ENCODE measurements at places on chromosomes 5 and 9.

DNA sequence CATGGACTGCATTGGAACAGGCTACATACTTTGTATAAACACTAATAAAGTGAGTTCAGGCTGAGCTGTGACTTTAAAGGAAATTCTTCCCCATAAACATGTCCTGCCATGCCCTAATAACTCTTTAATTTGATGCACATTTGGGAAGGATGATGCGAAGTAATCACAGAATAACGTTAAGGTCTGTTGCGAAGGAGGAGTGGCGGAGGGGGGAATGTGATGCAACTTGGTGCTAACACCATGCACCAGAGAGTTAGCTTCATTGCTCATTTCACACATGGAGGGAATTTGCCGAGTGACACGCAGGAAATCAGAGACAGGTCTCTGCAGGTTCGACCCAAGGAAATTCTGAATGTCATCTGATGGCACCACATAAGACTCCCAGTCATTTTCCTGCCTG is 32.9 kb downstream of the SLIT3 start:
- no peak for DNase-seq

GRCh38 chr9:29332789-29333188 is 1759.5 kb upstream of the C9orf72 start:
- DNase-seq = no peak

DNA sequence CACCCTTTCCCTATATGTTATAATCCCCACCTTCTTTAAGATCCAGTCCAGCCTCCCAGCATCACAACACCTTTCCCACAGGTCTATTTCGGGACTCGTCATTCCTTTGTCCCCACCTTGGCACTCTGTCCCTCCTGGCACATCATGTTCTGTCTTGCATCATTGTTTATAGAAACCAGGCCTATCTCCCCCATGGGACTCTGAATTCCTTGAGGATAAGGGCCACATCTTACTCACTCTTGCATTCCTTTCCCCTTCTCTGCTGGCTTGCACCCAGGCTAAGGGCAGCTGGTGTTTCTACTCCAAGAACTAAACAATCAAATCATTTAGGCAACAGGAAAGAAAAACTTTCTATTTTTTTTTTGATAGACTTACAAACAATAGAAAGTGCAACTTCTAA is 205.7 kb downstream of the AGTPBP1 start:
- no peak for DNase-seq

- no peak for DNase-seq
These were observed 2.5 kb downstream of the F2R start for GRCh38 chr5:76718381-76718832.

GRCh38 chr5:59171131-59171530 is 588.3 kb downstream of the RAB3C start:
- DNase-seq = no peak

DNA sequence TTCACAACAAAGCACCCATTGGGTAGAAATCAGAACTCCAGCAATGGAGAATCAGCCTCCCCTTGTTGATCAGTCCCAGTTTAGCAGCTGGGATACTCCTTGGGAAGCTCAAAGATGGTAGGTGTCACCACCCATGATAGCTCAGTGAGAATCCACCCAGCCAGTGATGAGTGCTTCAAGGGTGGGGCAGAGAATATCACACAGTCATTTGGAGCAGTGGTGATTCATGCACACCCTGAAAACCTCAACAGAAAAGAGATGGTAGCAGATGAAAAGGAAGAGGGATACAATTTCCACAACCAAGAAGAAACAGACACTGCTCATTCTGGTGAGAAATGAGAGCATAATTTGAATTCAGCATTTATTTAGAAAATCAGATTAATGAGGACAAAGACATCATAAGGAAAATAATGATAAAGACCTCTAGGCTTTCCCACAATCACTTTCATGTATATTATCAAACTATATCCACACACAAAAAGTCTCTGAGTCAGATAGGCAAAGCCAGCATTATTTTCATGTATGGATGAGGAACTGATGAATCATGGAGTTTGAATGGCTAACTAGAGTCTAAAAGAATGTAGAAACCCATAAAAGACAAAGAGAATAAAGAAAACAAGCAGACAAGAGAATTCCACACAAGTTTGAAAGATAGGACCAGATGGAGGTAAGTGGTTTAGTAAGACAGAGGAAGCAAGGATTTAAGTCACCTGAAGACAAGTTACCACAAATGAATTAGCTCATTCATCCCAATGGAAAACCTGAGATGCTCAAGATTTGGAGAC is 82.9 kb downstream of the FEM1C start:
- no peak for DNase-seq

DNA sequence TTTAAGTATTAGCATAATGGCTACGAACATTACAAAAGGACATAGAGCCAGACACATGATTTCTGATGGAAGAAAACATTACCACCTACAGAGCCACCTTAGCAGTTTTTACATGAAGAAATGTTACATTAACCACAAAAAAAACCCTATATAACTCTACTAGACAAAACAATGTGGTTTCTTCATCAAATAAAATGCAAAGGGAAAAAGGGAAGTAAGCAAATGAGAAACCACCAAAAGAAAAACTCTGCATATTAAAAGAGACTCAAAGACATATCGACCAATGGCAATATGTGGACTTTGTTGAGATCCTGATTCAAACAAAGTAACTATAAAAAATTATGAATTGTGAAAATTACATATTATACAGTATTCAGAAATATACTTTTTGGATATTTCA is 132.7 kb downstream of the TSSK1B start:
- DNase-seq = no peak

GRCh38 chr9:134765785-134766184 is 114.8 kb upstream of the FCN2 start:
- DNase-seq = no peak

- no peak for DNase-seq
These were observed 238.2 kb upstream of the ADAMTS16 start for GRCh38 chr5:4901924-4902323.

DNA sequence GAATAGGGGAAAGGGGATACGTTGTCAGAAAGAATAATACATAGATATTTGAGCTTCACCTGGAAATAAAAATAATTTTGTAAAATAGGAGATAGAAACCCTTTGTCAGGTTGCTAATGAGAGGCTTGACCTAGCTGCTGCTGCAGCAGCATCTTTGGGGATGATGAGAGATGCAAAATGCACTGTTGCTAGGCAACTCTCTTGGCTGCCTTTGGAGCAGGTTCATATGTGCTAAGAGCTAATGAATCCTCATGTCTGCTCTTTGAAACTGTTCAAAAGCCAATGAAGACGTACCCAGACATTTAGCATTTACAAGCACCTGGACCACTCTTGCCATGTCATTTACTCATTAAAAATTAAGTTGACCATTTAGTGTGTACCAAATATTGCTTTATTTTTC is 121.7 kb downstream of the FOCAD start:
- no peak for DNase-seq

DNA sequence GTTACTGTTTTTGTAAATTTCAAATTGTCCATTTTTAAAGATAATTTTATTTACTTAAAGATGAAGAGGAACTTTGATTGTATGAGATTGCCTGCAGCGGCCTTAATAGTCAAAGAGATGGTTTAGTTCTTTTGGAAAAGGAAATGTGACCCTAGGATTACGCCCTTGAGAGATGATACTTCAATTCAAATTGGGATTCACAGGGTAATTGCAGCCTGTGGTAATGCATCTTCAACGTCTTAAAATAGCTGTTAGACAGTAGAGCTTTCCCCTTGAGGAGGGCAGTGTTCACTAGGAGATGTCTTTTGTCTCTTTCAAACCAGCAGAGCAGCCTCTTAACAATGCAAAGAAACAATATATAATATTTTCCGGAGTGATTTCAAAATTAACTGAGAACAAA is 127.1 kb downstream of the TAF11L14 start:
- DNase-seq = no peak

DNA sequence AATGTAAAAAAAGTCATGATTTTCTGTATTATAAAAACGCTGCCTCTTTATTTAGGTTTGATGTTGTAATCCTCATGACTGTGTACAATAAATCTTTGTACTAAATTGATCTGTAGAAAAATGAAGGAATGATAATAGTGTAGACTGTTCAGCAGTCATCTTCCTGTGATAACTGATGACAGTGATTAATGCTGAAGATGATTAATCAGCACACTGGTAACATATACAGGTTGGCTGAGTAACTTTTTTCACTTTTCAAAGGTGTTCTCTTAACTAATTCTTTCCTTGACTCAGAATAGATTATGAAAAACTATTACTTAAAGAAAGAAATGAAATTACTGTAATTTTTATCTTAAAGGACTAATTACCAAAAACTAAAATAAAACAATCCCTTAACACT is 122.5 kb downstream of the RFX3 start:
- no peak for DNase-seq

DNA sequence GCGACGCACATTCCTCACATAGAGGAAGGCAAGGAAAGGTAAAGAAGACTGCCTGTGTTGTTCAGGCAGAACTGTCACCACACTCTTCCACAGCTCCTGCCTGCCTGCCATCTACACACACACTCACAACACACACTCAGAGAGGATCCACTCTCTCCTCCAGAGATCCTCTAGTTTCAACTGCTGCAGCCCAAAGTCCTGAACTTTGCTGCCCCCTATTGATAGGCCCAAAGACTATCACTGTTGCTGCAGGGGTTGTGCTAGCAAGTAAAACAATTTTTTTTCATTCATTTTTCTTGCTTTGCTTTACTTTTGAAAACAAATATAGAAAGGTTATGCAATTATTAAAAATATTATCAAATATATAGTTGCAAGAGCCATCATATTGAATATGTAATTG is 5.9 kb upstream of the CFAP90 start:
- DNase-seq = no peak

GRCh38 chr5:126004636-126005035 is 418.6 kb upstream of the GRAMD2B start:
- no peak for DNase-seq

- DNase-seq = no peak
These were observed 2040.5 kb upstream of the C9orf72 start for GRCh38 chr9:29613773-29614172.

- DNase-seq = no peak
These were observed 170.9 kb downstream of the CTNND2 start for GRCh38 chr5:11733185-11733839.

Measured in stimulated activated CD8-positive, alpha-beta memory T cell treated with anti-CD3 and anti-CD28 coated beads, Interleukin-12 subunit alpha, Interleukin-12 subunit beta, amount 100 ng/mL, for 1 hour (primary cell).